ENCODE measurements at places on chromosomes 1 and 21.

- H3K36me3 ChIP-seq: no peaks in the 10 kb centered on the region
- no peak overlapping the region for H3K27ac ChIP-seq
- no peaks in the 10 kb centered on the region for H3K27me3 ChIP-seq
- no peaks in the 10 kb centered on the region for H3K4me1 ChIP-seq
Measured at GRCh38 chr1:111930356-111930755, 59.1 kb downstream of the KCND3 start.

- H3K36me3 ChIP-seq: no peaks in the 10 kb centered on the region
- no peak overlapping the region for H3K4me3 ChIP-seq
- no peak for DNase-seq
- peaks cover 7% of the 10 kb centered on the region for H3K4me1 ChIP-seq
Measured at GRCh38 chr1:248853663-248854375, 5.1 kb downstream of the ZNF692 start.

GRCh38 chr1:221150996-221151395 lies 271.8 kb downstream of the HLX start:
- no peak overlapping the region for H3K4me3 ChIP-seq

- H3K27me3 ChIP-seq: no peaks in the 10 kb centered on the region
Measured at GRCh38 chr1:232764458-232765251, 40.6 kb upstream of the MAP10 start.

GRCh38 chr1:6177681-6178380 lies 2.3 kb downstream of the CHD5 start:
- peaks cover 7% of the 10 kb centered on the region for H3K27me3 ChIP-seq
- no peaks in the 10 kb centered on the region for H3K36me3 ChIP-seq
- peaks cover 24% of the 10 kb centered on the region for H3K4me1 ChIP-seq
- H3K4me3 ChIP-seq: no peak overlapping the region
- no peak for DNase-seq
- no peak overlapping the region for H3K27ac ChIP-seq

- H3K4me3 ChIP-seq: no peak overlapping the region
- no peaks in the 10 kb centered on the region for H3K27me3 ChIP-seq
- H3K27ac ChIP-seq: no peak overlapping the region
- H3K4me1 ChIP-seq: no peaks in the 10 kb centered on the region
- no peak for DNase-seq
- H3K36me3 ChIP-seq: no peaks in the 10 kb centered on the region
Measured at GRCh38 chr21:19268686-19269085, 865.1 kb upstream of the TMPRSS15 start.

- H3K4me3 ChIP-seq: no peak overlapping the region
- H3K36me3 ChIP-seq: no peaks in the 10 kb centered on the region
- H3K27me3 ChIP-seq: no peaks in the 10 kb centered on the region
- no peak overlapping the region for H3K27ac ChIP-seq
- DNase-seq: no peak
- no peaks in the 10 kb centered on the region for H3K4me1 ChIP-seq
Measured at GRCh38 chr1:82449506-82450057, 648.8 kb downstream of the ADGRL2 start.

- H3K4me3 ChIP-seq: no peak overlapping the region
- H3K27ac ChIP-seq: no peak overlapping the region
- H3K4me1 ChIP-seq: no peaks in the 10 kb centered on the region
- no peaks in the 10 kb centered on the region for H3K27me3 ChIP-seq
Measured at GRCh38 chr1:5971471-5972197, 20.6 kb downstream of the NPHP4 start.

DNA sequence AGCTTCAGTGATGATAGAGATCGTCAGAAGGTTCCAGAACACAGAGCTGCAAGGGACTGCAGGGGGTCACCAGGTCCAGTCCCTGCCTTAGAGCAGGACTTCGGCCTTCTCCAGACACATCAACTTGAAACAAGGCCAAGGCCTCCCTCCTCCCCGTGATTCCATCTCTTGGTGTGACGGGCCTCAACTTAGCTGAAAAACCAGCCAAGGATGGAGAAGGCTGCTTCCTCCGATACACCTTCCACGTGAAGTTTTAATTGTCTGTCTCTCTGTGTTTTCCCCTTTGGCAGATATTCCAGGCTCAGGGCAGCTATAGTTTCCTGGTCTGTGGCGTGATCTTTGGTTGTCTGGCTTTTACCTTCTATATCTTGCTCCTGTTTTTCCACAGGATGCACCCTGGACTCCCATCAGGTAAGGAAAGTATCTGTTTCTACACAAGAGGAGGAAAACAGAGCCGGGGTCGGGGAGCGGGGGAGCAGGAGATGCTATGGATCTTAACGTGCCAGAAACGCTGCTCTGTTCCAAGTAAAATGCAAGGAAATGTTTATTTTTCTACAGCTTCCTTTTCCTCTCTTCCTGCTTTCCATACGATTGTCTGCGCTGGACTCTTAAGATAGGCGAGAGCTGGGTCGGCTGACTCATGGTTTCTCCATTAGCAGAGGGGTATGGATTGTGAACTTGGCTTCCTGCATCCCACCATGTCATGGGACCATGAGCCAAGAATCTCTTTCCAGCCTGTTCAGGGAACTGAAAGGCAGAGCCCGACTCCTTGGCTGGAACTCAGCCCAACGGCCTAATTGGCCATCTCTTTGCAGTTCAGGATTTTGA lies 32.8 kb downstream of the ELK4 start:
- peak overlapping the region; percentile 80 for H3K27ac ChIP-seq
- no peaks in the 10 kb centered on the region for H3K36me3 ChIP-seq
- no peaks in the 10 kb centered on the region for H3K4me1 ChIP-seq
- no peaks in the 10 kb centered on the region for H3K27me3 ChIP-seq
- peak; percentile 87 for DNase-seq

- no peak overlapping the region for H3K4me3 ChIP-seq
- no peaks in the 10 kb centered on the region for H3K27me3 ChIP-seq
- H3K4me1 ChIP-seq: no peaks in the 10 kb centered on the region
- no peaks in the 10 kb centered on the region for H3K36me3 ChIP-seq
- DNase-seq: no peak
- no peak overlapping the region for H3K27ac ChIP-seq
Measured at GRCh38 chr1:168656485-168656884, 72.5 kb downstream of the DPT start.

- H3K4me3 ChIP-seq: no peak overlapping the region
- H3K27me3 ChIP-seq: no peaks in the 10 kb centered on the region
- no peak overlapping the region for H3K27ac ChIP-seq
Measured at GRCh38 chr1:5238351-5239130, 584.1 kb downstream of the AJAP1 start.

DNA sequence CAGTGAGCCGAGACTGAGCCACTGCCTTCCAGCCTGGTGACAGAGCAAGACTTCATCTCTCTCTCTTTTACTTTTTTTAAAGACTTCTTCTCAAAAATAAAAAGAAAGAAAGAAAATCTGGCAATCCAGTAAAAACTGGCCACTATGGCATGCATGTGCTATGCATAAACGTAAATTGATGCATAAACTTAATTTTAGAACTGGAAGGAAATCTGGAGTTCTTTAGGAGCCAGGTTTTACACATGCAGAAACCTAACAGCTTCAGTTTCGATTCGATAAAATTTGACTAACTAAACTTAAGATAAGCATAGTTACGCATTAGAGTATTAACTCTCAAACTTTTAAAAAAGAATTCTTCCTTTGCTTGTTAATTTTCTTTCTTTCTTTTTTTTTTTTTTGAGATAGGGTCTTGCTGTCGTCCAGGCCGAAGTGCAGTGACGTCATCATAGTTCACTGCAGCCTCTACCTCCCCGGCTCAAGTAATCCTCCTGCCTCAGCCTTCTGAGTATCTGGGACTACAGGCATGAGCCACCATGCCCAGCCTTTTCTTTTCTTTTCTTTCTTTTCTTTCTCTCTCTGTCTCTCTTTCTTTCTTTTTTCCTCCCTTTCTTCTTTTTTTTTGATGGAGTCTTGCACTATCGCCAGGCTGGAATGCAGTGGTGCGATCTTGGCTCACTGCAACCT lies 11.9 kb upstream of the LGALS8 start:
- H3K27ac ChIP-seq: no peak overlapping the region
- H3K27me3 ChIP-seq: no peaks in the 10 kb centered on the region
- H3K36me3 ChIP-seq: no peaks in the 10 kb centered on the region
- no peak overlapping the region for H3K4me3 ChIP-seq
- H3K4me1 ChIP-seq: no peaks in the 10 kb centered on the region

DNA sequence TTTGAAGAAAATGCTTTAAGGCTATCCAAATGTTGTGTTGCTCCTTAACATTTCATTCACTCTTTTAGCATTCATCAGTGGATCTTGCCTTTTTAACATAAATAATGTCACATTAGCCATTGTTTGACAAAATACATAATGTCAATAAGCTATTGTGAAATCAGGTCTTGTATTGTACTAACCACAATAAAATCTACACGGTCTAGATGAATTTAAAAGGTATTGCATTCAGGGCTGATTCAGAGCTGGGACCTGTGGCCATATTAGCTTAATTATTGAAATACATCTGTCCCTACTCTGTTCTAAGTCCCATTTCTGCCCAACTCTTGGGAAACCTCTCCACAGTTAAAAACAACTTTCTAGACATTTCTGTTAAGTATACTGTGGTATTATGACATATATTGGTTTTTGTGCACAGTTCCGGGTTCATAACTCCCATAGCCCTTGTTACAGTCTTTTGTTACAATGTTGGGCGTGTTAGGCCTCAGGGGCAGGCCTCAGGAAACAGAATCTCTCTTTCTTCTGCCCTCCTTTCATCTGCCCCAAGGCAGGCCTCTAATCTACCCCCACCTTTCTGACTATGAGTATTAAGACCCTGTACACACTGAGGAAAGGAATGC lies 44.7 kb upstream of the CITED4 start:
- no peaks in the 10 kb centered on the region for H3K27me3 ChIP-seq
- H3K27ac ChIP-seq: no peak overlapping the region
- no peak for DNase-seq
- H3K4me3 ChIP-seq: no peak overlapping the region

DNA sequence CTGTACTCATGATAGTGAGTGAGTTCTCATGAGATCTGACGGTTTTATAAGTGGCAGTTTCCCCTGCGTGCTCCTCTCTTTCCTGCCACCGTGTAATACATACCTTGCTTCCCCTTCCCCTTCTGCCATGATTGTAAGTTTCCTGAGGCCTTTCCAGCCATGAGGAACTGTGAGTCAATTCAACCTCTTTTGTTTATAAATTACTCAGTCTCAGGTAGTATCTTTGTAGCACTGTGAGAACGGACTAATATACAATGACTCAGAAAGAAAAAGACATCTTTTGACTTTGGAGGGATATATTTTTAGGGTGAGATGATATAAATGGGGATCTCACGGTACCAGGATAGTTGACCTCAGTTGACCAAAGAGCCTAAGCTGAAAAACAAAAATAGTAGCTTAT lies 74.7 kb upstream of the BACH1 start:
- no peaks in the 10 kb centered on the region for H3K4me1 ChIP-seq
- no peaks in the 10 kb centered on the region for H3K36me3 ChIP-seq
- no peak overlapping the region for H3K4me3 ChIP-seq
- DNase-seq: no peak
- no peak overlapping the region for H3K27ac ChIP-seq

DNA sequence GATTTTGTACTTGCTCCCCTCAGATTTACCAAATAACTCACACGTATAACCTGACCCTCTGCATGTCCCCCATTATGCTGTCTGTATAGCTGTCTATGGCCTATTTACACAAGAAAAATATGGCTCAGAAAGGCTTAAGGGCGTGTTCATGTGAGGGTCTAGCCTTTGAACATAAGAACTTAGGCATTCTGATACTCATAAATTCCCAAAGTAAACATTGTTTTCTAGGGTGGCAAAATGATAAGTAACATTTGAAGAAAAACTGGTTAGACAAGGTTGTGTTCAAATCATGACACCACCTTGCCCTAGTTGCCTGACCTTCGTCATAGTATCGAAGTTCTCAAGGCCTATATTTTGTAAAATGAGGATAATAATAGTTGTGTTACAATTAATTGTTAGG lies 394.6 kb downstream of the LRRIQ3 start:
- no peaks in the 10 kb centered on the region for H3K4me1 ChIP-seq
- H3K27me3 ChIP-seq: no peaks in the 10 kb centered on the region
- no peak for DNase-seq

DNA sequence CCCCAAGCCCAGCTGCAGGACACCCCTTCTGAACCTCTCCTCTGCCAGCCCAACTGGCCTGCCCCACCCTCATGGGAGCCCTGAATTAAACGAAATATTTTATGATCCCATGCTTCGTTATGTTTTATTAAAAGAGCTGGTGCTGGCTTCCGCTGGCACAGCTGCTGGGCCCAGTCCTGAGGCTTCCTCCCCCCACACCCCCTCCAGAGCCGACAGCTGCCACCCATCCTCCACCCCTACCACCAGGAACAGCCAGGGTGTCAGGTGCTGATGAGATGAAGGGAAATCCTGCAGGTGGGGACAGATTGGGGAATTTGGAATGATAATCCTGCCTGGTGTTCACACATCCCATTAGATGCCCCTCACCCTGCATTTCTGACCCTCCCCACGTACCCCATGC lies 19.0 kb downstream of the IGSF21 start:
- DNase-seq: no peak
- no peaks in the 10 kb centered on the region for H3K27me3 ChIP-seq
- H3K27ac ChIP-seq: no peak overlapping the region
- H3K36me3 ChIP-seq: no peaks in the 10 kb centered on the region
- no peak overlapping the region for H3K4me3 ChIP-seq
- no peaks in the 10 kb centered on the region for H3K4me1 ChIP-seq

DNA sequence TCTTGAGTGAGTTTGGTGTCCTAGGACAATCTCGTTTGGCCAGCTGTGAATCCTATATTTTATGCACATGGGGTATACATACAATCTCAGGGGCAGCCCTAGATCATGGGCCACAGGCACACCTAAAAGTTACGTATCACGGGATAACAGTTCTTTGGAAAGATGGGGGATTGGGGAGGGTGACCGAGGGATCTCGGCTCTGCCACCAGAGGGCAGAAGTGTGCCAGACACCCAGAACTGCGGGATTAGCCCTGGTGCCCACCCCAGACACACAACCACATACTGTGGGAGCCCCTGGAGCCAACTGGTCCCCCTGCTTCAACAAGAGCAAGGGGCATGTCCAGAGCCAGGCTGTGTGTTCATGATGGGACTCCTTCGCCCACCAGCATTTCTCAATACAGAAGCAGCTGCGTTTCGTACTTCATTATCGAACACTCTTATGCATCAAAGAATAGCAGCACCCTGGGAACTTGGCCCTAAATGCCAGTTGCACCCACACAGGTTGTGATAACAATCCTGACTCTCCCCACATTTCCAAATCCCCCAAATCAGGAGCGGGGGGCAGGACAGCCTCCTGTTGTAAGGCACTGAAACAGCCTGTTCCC lies 37.4 kb downstream of the TMCO4 start:
- no peaks in the 10 kb centered on the region for H3K27me3 ChIP-seq
- H3K36me3 ChIP-seq: no peaks in the 10 kb centered on the region
- H3K4me3 ChIP-seq: no peak overlapping the region
- no peak overlapping the region for H3K27ac ChIP-seq

DNA sequence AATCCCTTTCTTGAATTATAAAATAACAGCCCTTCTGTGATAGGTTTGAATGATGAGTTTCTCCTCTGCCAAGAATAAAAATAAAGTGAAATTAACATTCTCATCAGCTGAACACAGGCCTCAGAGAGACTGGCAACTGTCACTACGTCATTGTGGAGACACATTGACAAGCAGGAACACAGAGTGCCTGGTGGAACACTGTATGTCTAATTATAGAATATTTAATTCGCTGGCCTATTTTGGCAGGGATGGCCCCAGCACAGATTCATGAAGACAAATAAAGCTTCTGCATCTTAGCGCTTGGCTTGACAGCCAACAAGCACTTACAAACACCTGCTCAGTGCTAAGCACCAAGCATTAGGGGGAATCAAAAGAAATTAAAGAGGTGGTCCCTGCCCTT lies 52.0 kb upstream of the SMYD2 start:
- H3K27ac ChIP-seq: no peak overlapping the region
- no peak for DNase-seq
- no peaks in the 10 kb centered on the region for H3K36me3 ChIP-seq
- H3K4me1 ChIP-seq: no peaks in the 10 kb centered on the region
- H3K27me3 ChIP-seq: no peaks in the 10 kb centered on the region

GRCh38 chr1:31730336-31731048 lies 26.7 kb upstream of the COL16A1 start:
- no peaks in the 10 kb centered on the region for H3K36me3 ChIP-seq
- H3K4me3 ChIP-seq: no peak overlapping the region
- no peaks in the 10 kb centered on the region for H3K27me3 ChIP-seq
- no peak for DNase-seq
- H3K27ac ChIP-seq: no peak overlapping the region

Measured in uterus (tissue), 4 donors.